ENCODE measurements at places on chromosomes 7 and 10.

GRCh38 chr10:104706886-104707285 lies 65.8 kb downstream of the SORCS3 start:
- no peak overlapping the region for H3K4me3 ChIP-seq
- H3K4me1 ChIP-seq = no peaks in the 10 kb centered on the region
- no peaks in the 10 kb centered on the region for H3K27me3 ChIP-seq
- no peaks in the 10 kb centered on the region for H3K36me3 ChIP-seq
- DNase-seq = no peak

DNA sequence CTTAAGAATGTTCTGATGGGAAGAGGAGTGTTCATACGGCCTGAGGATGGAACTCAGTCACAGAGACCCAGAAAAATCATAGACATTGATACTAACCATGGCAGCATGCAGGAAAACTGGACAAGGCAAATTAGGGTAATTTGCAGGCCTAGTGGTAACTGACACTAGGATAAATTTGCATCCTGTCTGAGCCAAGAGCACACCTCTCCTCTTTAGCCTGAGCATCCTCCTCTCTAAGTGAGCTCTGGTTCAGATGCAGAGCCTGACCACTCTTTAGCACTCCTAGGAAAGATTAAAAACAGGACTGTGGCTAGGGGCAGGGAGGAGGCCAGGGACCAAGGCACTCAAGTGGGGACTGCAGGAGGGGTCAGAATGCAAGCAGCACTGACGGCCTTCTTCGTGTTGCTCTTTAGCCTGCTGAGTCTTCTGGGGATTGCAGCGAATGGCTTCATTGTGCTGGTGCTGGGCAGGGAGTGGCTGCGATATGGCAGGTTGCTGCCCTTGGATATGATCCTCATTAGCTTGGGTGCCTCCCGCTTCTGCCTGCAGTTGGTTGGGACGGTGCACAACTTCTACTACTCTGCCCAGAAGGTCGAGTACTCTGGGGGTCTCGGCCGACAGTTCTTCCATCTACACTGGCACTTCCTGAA lies at the start of gene TAS2R41:
TSS of gene TAS2R41 (plus strand) at position 373 of the 650 bp plus-strand sequence. CDS start at position 373, 0 bp downstream.
- no peak within 1 kb of the TSS for H3K4me3 ChIP-seq
- DNase-seq = no peak
- peaks cover 7% of the 10 kb centered on the region for H3K27me3 ChIP-seq
- H3K4me1 ChIP-seq = no peaks in the 10 kb centered on the region
- H3K27ac ChIP-seq = no peak within 1 kb of the TSS
- no peaks in the 10 kb centered on the region for H3K36me3 ChIP-seq

DNA sequence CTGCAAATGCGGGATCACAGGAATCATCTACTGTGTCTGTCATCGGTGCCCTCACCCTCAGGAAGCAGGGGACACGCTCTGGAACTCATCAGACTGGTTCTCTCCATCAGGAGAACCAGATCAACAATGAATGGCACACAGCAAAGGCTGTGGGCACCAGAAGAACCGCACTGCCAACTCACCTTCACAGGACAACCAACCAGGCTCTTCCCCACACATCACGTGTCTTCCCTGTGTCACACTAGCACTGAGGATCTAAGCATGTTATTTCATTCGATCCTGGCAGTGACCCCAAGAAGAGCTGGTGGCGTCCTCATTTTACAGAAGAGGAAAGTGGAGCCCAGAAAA lies 106.1 kb downstream of the TNS3 start:
- DNase-seq = no peak
- H3K4me3 ChIP-seq = no peak overlapping the region
- H3K27ac ChIP-seq = no peak overlapping the region
- no peaks in the 10 kb centered on the region for H3K27me3 ChIP-seq
- H3K36me3 ChIP-seq = peaks cover 11% of the 10 kb centered on the region

DNA sequence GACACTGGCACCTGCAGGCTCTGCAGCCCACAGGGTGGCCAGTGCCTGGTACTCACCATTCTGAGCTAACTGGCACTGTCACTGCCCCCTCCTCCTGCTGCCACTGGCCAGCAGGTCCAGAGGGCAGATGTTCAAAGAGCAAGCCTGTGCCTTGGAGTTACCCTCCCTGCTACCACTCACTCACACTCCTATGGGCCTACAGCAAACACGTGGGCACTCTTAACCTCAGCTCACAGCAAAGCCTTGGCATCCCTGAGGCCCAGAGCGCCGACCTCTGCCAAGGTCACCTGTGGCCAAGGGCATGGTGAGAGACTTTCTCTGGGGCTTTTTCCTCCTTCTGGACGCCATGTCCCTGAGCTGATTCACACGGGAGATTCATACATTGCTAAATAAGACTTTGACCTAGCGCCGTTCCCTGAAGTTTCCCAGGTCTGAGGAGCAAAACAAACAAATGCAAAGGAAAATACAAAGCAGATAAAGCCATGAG lies 270.0 kb upstream of the PPP2R2D start:
- no peaks in the 10 kb centered on the region for H3K4me1 ChIP-seq
- H3K36me3 ChIP-seq = no peaks in the 10 kb centered on the region
- H3K4me3 ChIP-seq = no peak overlapping the region
- H3K27me3 ChIP-seq = peaks cover 2% of the 10 kb centered on the region
- no peak for DNase-seq
- no peak overlapping the region for H3K27ac ChIP-seq

DNA sequence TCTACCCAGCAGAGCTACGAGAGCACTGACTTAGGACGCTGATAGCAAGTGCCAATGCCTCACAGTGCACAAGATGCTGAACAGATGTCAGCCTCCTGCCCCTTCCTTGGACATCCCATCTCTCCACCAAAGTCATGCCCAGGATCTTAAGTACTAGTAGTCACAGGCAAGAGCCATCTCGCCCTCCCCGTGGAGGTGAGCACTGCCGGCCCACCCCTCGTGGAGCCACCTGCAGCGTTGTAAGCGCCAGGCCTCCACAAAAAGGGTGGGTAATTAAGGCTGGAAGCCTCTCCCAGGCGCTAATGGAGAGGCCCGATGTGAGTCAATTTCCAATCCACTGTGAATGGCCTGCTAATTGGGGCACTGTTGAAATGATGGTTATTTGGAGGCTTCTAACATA lies 156.2 kb downstream of the GRID1 start:
- H3K27me3 ChIP-seq = no peaks in the 10 kb centered on the region
- H3K4me1 ChIP-seq = no peaks in the 10 kb centered on the region
- no peaks in the 10 kb centered on the region for H3K36me3 ChIP-seq
- DNase-seq = no peak
- no peak overlapping the region for H3K4me3 ChIP-seq
- no peak overlapping the region for H3K27ac ChIP-seq

DNA sequence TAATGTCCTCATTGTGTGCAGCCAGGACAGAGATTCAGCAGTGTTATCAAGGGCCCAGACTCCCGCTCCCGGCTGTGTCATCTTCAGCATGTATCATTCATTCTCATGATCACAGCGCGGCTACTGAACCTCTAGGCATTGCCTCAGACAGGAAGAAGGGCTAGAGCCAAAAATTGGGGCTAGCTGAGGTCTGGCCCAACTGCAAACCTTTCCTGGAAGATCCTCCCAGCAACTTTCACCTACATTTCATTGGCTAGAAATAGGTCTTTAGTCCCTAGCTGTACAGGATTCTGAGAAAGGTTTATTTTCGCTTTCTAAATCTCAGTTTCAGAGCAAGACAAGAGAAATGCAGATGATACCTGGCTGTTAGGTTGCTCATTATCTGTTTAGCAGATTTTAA lies 81.9 kb downstream of the CREM start:
- H3K4me1 ChIP-seq = peaks cover 10% of the 10 kb centered on the region
- H3K27me3 ChIP-seq = no peaks in the 10 kb centered on the region
- H3K27ac ChIP-seq = peak overlapping the region; percentile 26
- no peak for DNase-seq
- H3K36me3 ChIP-seq = peaks cover 67% of the 10 kb centered on the region

- DNase-seq = no peak
- peak overlapping the region; percentile 59 for H3K27ac ChIP-seq
- peaks cover 43% of the 10 kb centered on the region for H3K4me1 ChIP-seq
- peaks cover 11% of the 10 kb centered on the region for H3K36me3 ChIP-seq
- no peaks in the 10 kb centered on the region for H3K27me3 ChIP-seq
Observed at GRCh38 chr7:139737221-139738100, 40.3 kb downstream of the HIPK2 start.

DNA sequence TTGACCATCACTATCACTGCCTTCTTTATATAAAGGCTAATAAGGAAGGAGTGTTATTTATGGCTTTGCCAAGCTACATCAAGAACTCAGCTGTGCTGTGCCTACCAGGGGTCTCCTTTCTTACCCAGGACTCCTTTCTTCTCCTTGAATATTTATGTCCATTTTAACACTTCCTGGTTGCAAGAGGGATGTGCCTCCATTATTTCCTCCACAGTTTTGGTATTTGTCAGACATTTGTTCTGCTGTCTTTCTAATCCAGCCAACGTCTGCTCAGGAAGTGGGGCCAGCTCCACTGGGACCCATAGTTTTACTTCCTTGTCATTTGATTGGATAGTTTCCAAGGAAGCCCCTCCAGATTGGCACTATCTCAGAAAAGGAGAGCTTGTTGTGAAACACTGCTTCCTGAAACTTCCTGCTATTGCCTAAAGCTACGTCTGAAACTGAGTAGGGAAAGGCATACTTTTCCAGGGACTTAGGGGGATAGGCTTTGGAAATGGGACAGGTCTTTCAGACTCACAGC lies 6.6 kb upstream of the STRIP2 start:
- H3K4me1 ChIP-seq = no peaks in the 10 kb centered on the region
- H3K27ac ChIP-seq = no peak overlapping the region
- H3K27me3 ChIP-seq = peaks cover under 1% of the 10 kb centered on the region
- H3K4me3 ChIP-seq = no peak overlapping the region

GRCh38 chr10:90871766-90872647 lies at the start of gene RPP30:
Gene RPP30 (plus strand): TSS chr10:90871974. CDS start chr10:90871987, 13 bp downstream.
- peak within 1 kb of the TSS; percentile 89 for H3K27ac ChIP-seq
- peak; percentile 77 for DNase-seq
- peaks cover 30% of the 10 kb centered on the region for H3K4me1 ChIP-seq
- peaks cover 14% of the 10 kb centered on the region for H3K27me3 ChIP-seq
- peak within 1 kb of the TSS; percentile 96 for H3K4me3 ChIP-seq

- DNase-seq = no peak
- H3K4me3 ChIP-seq = no peak overlapping the region
- H3K27me3 ChIP-seq = peaks cover 29% of the 10 kb centered on the region
- no peak overlapping the region for H3K27ac ChIP-seq
- H3K36me3 ChIP-seq = no peaks in the 10 kb centered on the region
- H3K4me1 ChIP-seq = no peaks in the 10 kb centered on the region
Observed at GRCh38 chr7:35268953-35269352, 15.1 kb upstream of the TBX20 start.

- H3K4me1 ChIP-seq = no peaks in the 10 kb centered on the region
- no peak overlapping the region for H3K27ac ChIP-seq
- H3K27me3 ChIP-seq = no peaks in the 10 kb centered on the region
- no peak for DNase-seq
- H3K4me3 ChIP-seq = no peak overlapping the region
Observed at GRCh38 chr10:51905032-51905431, 205.6 kb upstream of the CSTF2T start.

DNA sequence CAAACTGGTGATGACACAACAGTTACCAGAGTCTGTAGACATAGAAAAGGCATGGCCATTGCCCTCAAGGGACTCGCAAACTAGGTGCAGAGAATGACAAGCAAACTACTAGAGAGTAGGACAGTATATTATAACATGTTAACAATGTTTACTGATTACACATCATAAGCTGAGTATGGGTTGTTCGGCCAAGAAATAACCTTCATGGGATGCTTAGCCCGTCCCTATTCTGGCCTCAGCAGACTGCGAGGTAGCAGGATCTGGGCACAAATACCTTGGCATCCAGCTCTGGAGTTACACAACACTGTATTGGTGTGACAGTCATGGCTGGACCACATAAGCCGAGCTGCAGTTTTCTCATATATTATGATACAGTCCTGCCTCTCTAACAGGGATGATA lies 51.4 kb downstream of the ABCB4 start:
- no peak overlapping the region for H3K27ac ChIP-seq
- no peak for DNase-seq
- H3K4me1 ChIP-seq = peaks cover 20% of the 10 kb centered on the region
- peaks cover 86% of the 10 kb centered on the region for H3K36me3 ChIP-seq
- H3K4me3 ChIP-seq = no peak overlapping the region

- peaks cover 8% of the 10 kb centered on the region for H3K4me1 ChIP-seq
- DNase-seq = no peak
- no peaks in the 10 kb centered on the region for H3K36me3 ChIP-seq
- no peak overlapping the region for H3K27ac ChIP-seq
- peaks cover 53% of the 10 kb centered on the region for H3K27me3 ChIP-seq
- no peak overlapping the region for H3K4me3 ChIP-seq
Observed at GRCh38 chr10:71394926-71395562, 1.7 kb upstream of the CDH23 start.

- no peak overlapping the region for H3K27ac ChIP-seq
- peaks cover 12% of the 10 kb centered on the region for H3K4me1 ChIP-seq
- no peak overlapping the region for H3K4me3 ChIP-seq
- no peaks in the 10 kb centered on the region for H3K27me3 ChIP-seq
- no peak for DNase-seq
Observed at GRCh38 chr7:39587393-39587792, 21.2 kb downstream of the YAE1 start.

- H3K4me3 ChIP-seq = no peak overlapping the region
- no peaks in the 10 kb centered on the region for H3K4me1 ChIP-seq
- no peak overlapping the region for H3K27ac ChIP-seq
- no peaks in the 10 kb centered on the region for H3K36me3 ChIP-seq
- no peak for DNase-seq
Observed at GRCh38 chr7:130356876-130357611, 12.4 kb downstream of the CPA5 start.

- no peak overlapping the region for H3K4me3 ChIP-seq
- H3K27ac ChIP-seq = no peak overlapping the region
- H3K4me1 ChIP-seq = no peaks in the 10 kb centered on the region
- no peaks in the 10 kb centered on the region for H3K27me3 ChIP-seq
- H3K36me3 ChIP-seq = no peaks in the 10 kb centered on the region
Observed at GRCh38 chr10:120684226-120684625, 166.9 kb upstream of the WDR11 start.

- no peaks in the 10 kb centered on the region for H3K4me1 ChIP-seq
- no peak for DNase-seq
- no peak overlapping the region for H3K4me3 ChIP-seq
- no peak overlapping the region for H3K27ac ChIP-seq
- no peaks in the 10 kb centered on the region for H3K27me3 ChIP-seq
Observed at GRCh38 chr10:34504534-34504933, 310.6 kb downstream of the PARD3 start.

DNA sequence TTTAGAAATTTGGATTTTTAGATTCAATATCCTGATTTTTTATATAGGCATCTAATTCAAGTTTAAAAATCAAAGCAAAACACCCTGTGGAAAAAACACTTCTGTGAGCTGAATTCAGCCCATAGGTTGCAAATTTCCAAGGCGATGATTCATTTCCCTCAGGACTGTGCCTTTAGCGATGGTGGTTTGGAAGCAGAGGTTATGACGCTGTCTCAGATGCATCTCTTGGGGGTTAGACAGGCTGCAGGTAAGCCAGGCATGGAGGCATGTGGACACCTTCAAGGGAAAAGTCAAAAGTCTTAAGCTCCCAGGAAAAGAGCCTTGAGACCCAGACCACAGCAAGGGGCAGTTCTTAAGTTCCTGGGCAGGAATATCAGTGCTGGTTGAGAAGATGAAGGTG lies 9.5 kb upstream of the FRA10AC1 start:
- no peak overlapping the region for H3K27ac ChIP-seq
- no peak for DNase-seq

- no peak overlapping the region for H3K4me3 ChIP-seq
- peaks cover 56% of the 10 kb centered on the region for H3K27me3 ChIP-seq
- H3K27ac ChIP-seq = no peak overlapping the region
- peaks cover 8% of the 10 kb centered on the region for H3K4me1 ChIP-seq
Observed at GRCh38 chr10:122163174-122164022, 107.7 kb upstream of the BTBD16 start.

All from activated B cell treated with CpG ODN at 0.5 μM for 24 hours (primary cell).